Cardiac fibroblast (primary cell): ENCODE measurements at places on chromosomes 5 and 9.

DNA sequence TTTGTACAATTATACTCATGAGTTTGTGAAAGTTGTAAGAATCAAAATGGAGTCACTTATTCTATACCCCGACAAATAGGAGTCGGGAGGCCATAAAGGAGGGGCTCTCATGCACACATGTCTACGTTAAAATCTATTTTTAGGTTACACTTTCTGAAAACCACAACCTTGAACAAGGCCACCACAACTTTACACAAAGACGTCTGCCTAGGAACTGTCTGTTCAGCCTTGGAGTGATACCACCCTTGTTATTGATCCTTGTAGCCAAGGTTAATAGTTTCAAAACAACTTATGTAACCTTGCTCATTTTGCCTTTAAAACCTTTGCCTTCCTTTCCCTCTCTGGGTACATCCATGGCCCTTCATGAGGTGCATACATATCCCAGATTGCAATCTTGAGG, 4.1 kb upstream of the NDFIP1 start:
- DNase-seq = no peak

DNA sequence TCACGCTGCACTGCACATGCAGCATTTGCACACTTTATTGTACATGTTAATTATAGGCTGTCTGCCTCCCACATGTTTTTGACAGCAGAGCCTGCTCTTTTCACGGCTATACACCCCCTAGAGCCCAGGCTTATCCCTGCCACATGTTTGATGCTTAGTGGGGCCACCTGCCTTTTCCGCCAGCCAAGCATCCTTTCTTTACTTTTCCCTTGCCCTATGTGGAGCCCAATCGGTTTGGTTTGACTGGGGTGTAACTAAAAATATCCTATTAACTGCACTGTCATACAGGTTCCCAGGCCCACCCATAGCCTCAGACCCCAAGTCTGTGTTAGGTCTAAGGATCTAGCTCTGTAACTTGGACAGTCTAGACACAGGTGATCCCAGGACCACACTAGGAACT, 18.9 kb upstream of the S1PR3 start:
- DNase-seq = no peak

- no peak for DNase-seq
These were observed 197.0 kb downstream of the SLF1 start for GRCh38 chr5:94815313-94816039.

- DNase-seq = no peak
These were observed 33.0 kb upstream of the LCP2 start for GRCh38 chr5:170330568-170331054.

DNA sequence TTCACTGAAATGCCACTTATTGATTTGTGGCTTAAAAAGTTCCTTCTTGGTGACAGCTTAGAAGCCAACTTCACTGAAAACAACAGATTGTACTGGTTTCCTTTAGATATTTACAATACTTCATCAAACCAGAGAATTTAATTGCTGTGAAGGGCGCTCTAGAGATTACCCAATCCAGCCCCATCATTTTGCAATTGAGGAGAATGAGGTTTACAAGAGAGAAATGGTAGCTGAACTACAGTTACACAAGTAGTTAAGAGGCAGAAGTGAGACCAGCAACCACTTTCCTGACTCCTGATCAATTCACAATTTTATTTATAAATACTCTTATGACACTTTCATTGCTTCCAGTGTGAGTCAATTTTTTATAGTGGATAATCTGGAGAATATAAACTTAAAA, 103.5 kb upstream of the APC start:
- no peak for DNase-seq

DNA sequence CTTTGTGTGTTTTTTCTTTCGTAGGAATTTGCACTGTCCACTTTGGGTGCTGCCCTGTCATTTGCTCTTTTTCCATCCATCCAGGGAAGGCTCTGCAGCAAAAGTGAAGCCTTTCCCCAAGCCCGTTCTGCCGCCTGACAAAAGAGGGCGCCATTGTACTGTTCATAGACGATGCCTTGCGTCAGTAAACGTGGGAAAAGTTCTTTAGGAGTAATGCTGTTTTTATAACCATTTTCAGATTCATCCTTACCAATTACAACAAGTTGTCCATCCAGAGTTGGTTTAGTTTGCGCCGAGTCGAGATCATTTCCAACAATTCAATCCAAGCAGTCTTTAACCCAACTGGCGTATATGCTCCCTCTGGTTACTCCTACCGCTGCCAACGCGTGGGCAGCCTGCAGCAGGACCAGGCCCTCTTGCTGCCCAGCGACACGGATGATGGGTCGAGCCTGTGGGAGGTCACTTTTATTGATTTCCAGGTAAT, 34.3 kb upstream of the RPS23 start:
- peak; percentile 91 for DNase-seq

DNA sequence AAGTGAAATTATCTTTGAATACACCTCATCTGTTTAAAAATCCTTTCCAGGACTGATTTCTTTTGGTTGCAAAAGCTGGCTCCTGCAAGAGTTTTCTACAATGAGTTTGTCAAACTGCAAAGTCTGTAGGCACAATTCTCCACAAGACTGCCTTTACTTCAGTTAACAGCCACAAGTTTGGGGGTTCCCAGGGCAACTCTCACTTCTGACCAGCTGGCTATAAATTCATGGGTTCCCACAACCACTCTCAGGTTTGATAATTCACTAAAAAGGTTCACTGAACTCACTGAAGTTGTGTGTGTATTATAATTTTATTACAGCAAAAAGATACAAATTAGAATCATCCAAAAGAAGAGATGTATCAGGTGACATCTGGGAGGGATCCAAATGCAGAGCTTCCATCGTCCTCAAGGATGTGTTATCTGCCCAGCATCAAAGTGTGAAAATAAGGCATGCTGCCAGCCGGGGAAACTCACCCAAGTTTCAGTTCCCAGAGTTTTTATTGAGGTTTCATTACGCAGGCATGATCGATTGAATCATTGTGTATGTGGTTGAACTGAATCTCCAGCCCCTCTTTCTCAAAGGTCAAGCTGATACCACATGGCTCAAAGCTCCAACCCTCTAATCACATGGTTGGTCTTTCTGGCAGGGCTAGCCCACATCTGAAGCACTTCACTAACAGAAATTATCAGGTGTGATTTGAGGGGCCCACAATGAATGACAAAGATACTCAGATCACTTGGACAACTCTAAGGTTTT, 19.0 kb upstream of the PSIP1 start:
- DNase-seq = no peak

- peak; percentile 28 for DNase-seq
These were observed 503.9 kb upstream of the DAB2 start for GRCh38 chr5:39928709-39929108.

- DNase-seq = no peak
These were observed 51.5 kb downstream of the MRPS30 start for GRCh38 chr5:44860267-44860666.

- no peak for DNase-seq
These were observed 243.1 kb downstream of the AUH start for GRCh38 chr9:91118704-91119025.

- DNase-seq = no peak
These were observed 34.6 kb downstream of the HACD4 start for GRCh38 chr9:20996809-20997208.

DNA sequence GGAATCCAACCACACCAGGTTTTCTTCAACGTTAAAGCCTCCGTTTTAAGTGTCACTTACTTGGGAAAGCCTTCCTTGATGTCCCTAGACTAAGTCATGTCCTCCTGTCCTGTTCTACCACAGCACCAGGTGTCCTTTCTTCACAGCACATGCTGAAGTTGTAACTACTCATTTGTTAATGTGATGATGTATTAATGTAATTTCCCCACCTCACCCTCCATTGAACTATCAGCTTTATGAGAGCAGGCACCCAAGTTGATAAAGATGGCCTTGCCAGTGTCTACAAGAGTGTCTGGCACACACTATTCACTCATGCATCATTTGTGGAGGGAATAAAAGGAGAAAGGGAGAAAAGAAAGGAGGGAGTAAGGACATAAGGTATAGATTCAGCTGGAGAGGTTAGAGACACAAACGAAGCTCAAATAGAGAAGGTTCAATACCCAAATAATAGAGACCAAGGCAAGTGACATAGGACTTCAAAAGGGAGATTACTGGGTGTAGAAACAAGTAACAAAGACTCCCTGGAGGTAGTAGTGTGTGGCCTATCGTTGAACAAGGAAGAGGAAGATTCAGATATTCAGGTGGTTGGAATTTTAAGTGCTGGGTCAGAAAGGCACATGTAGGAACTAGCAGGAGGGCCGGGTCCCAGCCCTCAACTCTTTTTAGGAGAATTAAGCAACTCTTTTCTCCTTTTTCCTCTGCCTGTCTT, 6.6 kb downstream of the ITK start:
- no peak for DNase-seq

DNA sequence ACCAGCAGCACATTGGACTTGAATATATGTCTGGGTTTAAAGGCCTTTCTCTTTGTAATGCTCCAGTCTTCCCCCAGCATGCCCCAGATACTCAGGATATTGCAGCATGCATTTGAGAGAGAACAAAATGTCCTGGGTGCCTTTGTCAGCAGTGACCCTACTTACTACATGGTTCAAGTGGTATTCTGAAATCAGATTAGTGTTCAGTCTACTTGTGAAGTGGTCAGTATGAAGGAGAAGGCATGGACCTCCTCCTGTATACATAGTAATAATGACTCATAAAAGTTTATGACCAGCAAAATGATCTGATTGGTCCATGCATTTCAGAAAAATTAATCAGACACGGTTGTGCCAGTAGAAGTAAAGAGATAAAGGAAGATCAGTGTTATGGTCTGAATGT, 25.4 kb downstream of the GPR21 start:
- DNase-seq = peak; percentile 91
